Stimulated activated CD4-positive, alpha-beta T cell treated with anti-CD3 and anti-CD28 coated beads, Interleukin-1b, Interleukin-23, amount 100 ng/mL, for 1 hour (primary cell): ENCODE measurements at places on chromosomes 5 and 9.

GRCh38 chr9:131747352-131747751 is 7.5 kb upstream of the RAPGEF1 start:
- DNase-seq: no peak

GRCh38 chr5:172582940-172583339 is 58.1 kb upstream of the NEURL1B start:
- no peak for DNase-seq

DNA sequence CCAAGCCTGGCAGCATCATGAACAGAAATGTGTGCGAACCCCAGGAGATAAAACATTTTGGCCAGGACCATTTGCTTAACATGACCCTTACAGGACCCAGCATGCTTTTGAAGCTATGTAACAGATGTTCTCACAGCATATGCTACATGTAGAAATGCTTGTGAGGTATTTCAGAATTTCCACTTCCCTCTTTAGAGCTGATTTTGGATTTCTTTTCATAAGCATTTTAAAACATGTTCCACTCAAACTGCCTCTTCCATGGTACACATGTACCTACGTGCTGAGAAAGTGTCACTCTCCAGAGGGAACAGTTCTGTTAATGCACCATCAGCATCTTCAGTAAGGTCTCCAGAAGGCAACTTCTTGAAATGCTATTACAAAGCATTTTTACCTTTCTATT is 15.7 kb upstream of the TSSK1B start:
- no peak for DNase-seq

GRCh38 chr5:80010754-80011392 is 19.8 kb upstream of the MTX3 start:
- no peak for DNase-seq

- no peak for DNase-seq
Measured at GRCh38 chr9:119278171-119278570, 91.1 kb downstream of the BRINP1 start.

DNA sequence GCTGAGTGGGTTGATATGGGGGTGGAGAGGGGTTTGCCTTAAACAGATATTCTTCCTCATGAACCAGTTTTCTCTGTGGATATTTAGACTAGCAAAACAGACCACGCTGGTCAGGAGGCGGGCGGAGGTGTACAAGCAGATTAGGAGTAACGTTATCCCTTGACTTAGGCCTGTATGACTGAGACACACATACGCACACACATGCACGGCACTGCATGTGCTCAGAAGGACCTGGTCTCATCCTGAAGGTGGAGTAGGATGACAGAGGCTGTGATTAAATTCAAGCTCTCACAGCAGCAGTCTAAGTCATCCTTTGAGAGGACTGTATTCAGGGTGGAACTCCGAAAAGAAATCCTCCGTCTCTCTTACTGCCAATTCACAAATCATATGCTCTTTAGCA is 209.7 kb downstream of the DIRAS2 start:
- DNase-seq: no peak

DNA sequence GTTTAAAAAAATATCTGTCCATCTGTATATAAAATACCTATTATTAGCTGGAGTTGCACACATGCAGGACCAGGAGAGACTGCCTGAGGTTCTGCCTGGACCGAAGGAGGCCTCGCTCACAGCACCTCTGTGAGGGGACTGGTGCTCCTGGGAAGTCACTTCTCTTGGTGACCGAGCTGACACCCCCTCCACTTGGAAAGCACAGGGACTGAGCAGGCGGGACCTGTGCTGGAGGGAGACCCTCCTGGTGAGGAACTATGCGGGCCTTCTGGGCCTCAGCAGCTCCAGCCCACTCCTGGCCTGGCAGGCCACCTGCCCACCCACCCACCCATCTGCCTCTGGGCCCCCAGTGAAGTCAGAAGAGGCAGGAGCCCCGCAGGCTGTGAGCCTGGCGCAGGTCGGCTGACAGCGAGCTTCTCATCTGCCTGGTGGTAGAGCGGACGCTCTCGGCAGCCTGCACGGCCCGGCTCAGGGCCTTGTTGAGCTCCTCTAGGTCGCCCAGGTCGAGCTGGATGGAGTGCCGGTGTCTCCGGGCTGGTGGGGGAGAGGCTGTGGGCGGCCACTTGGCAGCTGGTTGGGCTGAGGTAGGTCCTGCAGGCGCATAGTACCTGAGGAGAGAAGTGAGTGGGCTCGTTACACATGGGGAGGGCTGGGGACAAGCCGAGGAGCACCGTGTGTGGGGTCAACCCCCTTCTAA is 7.2 kb downstream of the ORM2 start:
- DNase-seq: no peak

DNA sequence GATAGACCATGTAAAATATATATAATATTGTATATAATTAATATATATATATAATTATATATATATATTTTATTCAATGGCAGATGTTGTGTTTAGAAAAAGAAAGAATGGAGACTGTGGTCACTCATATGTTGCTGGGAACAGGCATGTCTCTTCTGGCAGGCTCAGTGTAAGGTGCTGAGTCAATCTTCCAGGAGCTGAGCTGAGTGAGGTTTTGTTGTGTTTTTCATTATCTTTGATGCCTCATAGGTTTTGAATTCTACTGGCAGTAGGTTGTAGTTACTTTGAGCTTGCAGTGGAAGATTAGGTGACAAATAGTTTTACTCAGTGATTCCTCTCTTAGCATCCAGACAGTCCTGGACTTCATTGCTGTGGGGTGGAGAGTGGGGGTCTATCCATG is 561.3 kb downstream of the IRX1 start:
- DNase-seq: no peak

- DNase-seq: no peak
Measured at GRCh38 chr5:149829954-149830353, 99.8 kb downstream of the PPARGC1B start.

DNA sequence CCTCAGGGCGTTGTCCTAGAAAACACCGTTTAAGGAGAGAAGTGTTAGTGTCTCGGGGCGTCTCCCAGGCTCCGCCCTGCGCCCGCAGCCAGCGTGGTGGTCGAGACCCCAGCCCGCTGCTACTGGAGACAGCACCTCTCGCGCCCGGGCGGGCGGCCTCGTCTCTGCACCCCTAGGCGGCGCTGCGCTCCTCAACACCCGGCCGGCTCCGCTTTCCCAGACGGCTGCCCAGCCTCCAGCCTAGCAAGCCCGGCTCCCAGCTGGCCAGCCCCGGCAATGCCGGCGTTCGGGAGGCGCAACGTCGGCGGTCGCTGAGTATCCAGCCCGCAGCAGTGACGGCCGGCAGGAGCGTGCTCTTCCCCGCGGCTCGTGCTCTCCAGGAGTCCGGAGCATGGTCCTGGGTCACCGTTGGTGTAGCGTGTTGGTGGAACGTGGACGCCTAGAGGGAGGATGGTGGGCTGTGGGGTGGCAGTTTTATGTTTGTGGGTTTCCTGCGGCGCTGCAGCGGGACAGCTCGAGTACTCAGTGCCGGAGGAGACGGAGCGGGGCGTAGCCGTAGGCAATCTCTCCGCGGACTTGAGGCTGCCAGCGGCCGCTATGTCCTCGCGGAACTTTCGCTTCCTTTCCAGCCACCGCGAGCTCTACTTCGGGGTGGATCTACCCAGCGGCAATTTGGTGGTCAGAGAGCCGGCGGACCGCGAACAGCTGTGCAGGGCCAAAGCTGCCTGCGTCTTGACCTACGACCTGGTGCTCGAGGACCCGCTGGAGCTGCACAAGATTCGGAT is 536 bp downstream of the PCDHAC1 start:
- no peak for DNase-seq

DNA sequence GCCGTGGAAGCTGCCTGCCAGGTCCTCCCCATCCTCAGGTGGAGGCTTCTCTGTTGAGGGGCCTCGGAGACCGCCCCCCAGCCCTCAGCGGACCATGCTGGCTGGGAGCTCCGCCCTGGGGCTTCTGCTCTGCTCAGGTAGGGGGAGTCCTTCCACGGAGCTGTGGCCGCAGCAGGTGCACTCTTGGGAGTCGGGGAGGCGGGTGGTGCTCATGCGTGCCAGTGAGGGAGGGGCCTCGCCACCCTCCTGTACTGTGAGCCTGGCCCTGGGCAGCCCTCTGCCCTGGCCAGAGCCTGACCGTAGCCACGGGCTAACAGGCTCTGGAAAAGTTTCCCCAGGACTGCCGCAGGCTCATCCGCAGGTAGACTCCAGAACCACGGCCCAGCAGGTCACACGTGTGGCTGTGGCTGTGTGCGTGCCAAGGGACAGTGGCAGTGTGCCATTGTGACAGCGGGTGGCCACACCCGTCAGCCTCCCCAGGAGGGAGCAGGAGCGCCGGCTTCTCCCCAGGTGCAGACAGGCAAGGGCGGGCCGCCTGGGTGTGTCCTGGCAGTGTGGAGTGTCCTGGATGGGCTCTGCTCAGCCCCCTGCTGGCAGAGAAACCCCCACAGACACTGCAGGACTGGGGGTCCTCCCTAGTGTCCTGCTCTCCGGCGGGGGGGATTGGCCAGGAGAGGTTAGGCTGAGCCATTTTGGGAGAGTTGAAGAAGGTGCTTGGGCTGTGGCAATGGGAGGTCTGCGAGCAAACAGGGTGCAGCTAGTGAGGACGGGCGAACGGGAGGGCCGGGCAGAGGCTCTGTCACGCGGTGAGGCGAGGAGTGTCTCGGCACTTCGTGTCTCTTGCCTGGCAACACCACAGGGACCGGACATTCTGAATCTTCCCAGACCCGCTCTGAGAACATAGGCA is 29.5 kb downstream of the TPPP start:
- no peak for DNase-seq

DNA sequence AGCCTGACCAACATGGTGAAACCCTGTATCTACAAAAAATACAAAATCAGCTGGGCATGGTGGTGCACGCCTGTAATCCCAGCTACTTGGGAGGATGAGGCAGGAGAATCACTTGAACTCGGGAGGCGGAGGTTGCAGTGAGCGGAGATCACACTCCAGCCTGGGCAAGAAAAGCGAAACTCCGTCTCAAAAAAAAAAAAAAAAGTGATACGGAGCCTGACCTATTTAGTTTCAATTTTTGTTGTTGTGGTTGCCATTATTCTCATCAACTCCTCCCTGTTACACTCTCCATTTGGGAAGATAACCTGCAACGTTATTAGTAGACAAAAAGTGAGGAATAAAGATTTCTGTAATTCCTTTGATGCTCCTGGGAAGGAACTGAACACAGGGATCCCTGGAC is 1.3 kb downstream of the STOM start:
- DNase-seq: no peak

DNA sequence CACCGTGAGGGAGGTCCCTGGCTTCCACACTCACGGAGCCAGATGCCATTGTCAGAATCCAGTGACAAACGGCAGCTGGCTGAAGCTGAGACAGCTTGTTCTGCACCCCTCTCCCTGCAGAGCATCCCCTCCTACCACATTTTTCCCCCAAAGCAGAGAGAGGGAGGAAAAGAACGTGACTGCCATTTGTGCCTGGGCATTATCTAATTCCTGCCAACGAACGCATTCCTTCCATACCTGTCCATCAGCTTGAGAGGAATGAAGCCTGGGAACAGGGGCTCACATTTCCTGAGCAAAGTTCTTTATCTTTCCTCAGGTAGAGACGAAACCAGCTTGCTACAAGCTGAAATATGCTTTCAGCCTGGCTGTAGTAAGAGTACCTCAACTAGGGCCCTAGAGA is 175.4 kb downstream of the SLIT3 start:
- no peak for DNase-seq

DNA sequence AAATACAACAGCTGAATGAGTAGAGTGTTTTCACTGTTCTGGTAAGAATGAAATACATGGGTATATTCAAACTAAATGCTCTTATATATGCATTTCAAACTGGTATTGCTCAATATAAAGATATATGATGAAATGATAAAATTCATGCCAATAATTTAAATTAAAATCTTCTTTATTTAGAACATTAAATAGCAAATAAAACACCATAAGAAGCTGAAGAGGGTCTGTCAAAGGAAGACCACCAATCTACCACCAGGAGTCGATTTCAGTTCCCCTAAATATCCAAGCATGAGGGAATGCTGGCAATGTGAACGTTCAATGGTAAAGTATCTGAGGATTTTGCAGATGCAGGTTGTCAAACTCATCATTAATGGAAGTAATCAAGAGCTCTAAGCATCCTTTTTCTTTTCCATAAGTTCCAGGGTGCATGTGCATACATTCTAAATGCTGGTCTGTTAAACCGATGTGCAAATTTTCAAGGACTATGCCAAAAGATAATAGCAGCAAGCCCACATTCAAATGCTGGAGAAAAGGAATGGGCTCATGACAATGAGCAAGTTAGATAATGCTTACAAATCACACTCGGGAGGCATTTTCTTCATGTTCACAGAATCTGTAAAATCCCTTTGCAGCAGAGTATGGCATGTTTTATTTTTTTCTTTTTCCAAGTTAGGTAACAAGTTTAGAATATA is 118.8 kb upstream of the MTAP start:
- no peak for DNase-seq

DNA sequence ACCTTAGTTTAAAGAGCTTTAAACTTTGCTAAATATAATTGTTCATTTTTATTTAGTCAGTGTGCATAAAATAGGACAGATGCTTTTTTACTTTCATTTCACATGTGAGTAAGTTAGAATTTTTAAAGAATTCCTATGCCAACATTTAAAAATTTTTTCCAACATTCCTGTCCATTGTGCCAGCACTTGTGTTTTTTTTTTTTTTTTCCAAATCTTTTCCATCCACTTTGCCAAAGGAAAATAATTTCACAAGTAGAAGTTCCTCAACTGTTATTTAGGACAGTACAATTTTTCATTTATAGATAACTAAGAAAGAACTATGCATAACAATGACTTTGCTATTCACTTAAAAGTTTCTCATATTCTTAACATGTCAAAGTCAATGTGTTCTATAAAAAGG is 189.5 kb downstream of the ADAMTS6 start:
- DNase-seq: no peak
